ENCODE measurements at places on chromosomes 2 and 18. TPM values are rescaled to one million over a fixed set of nuclear protein-coding genes. Genes with fewer than 3 reads are reported as not detected.

Gene MYL12B
- total RNA-seq, result 182 TPM

Gene SNORC
- 18.7 TPM for total RNA-seq

Gene DLX1
- total RNA-seq, result 1.6 TPM

Gene MFF
- 89.8 TPM for total RNA-seq

DNA sequence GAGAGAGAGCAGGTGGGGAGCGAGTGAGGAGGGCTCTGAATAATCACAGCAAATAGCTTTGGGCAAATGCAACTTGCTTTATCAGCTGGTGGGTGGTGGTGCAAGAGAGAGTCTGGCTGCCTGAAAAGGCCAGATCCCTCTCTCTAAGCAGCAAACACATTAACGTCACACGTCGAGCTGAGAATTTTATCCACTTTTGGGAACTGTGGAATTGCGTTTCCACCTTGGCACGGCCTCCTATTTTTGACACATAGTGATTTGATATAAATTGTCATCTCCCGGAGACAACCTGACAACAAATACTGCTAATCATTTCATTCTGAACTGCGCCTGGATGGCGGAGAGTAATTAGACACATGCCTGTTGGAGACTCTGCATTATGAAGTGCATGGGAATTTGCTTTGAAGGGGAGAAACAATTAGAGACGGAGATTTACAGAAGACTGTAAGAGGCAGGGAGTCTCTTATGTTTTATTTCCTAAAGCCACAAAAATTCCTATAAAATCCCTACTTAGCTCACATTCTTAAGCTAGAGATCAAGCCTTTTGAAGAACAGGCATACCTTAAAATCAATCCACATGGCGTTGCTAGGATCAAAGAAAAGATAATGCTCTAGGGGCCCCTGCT is 634.1 kb downstream of the TDRD15 start:
- DNase-seq, result no peak

DNA sequence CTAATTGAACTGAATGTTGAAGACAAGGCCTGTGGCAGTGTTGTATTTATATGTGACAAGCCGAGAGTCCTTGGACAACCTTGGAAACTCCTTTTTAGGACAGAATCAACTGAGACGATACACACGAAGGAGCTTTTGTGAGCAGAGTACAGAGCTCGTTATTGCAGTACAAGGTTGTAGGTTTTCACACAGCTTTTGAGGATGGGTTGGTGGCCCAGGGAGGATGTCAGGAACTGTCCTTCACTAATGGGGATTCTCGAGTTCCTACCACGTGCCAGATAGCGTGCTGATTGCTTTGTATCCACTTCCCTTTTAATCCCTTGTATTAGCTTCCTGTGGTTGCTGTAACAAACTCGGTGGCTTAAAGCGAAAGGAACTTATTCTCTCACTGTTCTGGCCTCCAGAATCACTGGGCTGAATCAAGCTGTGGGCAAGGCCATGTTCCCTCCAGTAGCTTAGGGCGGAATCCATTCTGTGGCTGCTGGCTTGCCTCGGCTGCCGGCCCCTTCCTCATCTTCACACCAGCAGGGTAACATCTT is 20.2 kb downstream of the INPP4A start:
- DNase-seq, result no peak

DNA sequence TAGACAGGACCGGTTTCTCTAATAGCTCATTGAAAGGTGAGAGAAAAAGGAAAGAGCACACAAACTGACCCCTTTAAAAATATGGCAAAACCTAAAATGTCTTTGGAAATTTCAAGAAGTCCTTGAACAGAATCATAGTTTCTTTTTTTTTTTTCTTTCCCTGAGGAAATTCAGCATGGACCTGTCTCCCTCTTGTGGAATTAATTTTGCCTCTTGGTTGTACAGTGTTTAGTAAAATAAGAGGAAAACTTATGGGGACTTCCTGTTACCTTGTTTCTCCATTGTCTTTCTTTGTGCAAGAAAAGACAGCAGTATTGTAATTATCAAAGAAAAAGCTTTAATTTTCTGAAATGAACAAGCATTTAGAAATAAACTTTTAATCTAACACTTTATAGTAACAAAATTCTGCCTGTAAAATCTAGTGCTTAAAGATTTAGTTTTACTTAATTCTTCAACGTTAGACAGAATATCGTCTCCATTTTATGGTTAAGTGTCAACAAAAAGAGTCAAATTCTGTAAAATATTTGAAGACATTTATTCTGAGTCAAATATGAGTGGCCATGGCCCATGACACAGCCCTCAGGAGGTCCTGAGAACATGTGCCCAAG is 176.3 kb upstream of the NABP1 start:
- no peak for DNase-seq

DNA sequence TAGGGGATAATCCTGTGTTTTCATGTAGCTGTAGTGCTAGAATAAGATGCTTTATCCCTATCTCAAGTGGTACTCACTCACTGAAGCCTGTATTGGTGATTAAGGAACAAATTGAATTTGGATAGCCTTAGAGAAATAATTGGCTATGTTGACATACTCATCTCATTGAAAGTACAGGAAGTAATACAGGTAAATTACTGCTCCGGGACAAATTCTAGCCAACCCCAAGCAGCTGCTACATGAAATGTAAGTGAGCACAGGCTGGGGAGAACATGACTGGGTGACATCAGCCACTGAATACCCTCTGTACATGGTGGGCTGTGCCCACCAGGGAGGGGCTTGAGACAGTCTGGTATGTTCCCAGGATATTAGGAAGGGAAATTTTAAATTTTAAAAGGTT is 188.4 kb upstream of the RASGRP3 start:
- DNase-seq, result no peak

DNA sequence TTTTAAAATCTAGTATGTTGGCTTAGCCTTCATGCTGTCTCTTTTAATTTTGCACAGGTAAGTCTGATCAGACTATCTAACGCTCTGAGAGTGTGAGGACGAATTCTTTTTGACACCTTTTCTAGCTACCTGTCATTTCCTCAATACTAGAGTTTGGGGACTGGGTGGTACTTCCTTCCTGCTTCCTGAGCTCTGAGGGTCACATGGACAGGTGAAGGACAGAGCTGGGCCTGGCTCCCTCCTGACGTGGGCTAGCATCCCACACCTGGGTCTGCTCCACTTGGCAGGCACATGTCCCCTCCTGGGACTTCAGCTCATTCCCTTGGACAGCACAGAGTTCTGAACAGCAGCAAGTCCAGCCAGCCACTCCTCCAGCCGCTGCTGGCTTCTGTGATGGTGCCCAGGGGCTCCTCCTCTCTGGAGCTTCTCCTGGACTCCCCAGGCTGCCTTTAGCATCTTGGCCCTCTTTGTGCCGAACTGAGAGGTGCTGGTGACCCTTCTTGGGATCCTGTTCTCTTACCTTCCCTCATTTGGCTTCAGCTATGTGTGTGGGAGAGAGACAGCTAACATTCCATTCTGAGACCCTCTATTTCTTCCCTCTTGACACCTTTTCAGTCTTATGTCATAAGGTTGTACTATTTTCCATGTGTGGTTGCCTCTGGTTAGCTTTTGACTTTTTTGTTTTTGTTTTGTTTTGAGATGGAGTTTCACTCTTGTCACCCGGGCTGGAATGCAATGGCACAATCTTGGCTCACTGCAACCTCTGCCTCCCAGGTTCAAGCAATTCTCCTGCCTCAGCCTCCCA is 106.9 kb downstream of the B3GNT2 start:
- no peak for DNase-seq
